Hepatic stellate cell (primary cell): ENCODE measurements at places on chromosomes 12 and 14.

- no peak for DNase-seq
These were observed 2.4 kb upstream of the WIF1 start for GRCh38 chr12:65123435-65124063.

DNA sequence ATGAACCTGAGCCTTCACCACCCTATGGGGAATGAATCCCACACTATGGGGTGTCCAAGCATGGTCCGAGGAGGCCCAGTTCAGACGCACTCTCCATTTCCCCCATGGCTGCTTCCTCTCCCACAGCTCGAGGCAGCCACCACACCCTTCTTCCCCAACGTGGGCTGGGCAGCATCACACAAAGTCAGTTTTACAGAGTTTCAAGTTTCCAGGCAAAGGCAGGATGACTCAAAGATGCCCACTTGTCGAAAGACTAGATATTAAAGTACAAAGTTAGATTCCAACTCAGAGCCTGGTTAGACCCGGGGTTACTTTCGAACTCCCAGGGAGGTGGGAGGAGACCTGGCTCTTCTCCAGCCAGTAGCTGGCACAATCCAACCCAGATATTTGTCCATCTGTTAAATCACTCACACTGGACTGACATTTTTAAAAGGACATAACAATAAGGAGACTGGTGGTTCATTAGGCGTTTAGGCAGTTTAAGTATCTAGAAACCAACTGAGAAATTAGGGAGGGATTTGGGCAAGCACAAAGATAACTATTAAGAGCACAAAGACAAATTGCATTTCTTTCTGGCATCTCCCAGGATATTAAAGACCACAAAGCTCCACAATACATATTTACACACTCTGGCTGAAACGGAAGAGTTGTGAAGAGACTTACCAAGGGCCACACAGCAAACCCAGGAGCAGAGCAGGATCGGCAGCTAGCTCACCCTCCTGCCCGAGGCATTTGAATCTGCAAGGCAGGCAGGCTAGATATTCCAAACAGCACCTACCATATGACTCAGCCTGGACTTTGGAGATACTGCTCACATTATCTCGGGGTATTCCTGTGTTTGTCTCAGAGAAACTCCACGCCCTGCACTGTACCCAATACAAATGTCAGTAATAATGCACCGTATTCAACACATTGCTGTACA, 34.8 kb downstream of the TMCC3 start:
- no peak for DNase-seq

- DNase-seq, result no peak
These were observed 18.7 kb downstream of the FOXG1 start for GRCh38 chr14:28785096-28785952.

GRCh38 chr14:72618424-72618823, 275.5 kb downstream of the DPF3 start:
- DNase-seq, result no peak

DNA sequence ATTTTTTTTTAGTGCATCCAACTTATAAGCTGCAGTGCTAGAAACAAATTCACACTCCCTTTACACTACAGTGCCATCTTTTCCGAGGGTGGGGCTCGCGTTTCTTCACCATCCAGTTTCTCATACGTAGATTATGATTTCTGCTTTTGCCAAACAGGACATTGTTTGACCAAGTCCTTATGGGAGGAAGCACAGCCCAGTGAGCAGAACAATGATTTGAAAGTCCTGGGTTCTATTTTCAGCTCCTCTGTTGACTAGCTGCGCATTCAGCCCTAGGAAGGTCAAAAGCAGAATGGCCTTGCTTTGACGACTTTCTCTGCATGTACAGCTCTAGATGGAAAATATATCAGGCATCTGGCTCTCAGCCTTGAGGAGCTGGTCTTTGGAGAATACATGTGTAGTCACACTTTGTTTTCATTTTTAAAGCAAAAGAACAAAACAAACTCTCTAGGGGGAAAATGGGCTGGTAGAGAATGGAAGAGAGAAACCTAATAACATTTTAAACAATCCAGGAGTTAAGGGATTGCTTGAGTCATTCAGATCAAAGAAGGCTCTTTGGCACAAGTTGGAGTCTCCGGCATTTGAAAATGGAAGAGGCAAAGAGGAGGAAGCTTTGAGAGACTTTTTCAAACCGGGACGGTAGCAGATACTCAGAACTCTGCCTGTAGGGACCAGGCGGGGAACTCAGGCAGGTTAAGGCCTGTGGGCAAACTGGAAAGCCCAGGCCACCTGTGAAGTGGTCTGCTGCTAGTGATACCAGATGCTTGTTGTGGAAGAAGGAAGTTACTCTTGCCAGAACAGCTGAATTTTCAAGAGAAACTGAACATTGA, 257.3 kb upstream of the PLEKHG7 start:
- DNase-seq, result no peak

GRCh38 chr12:76031414-76032042, at the start of gene PHLDA1:
Gene PHLDA1, minus strand, starts transcription at chr12:76031776.
- peak; percentile 95 for DNase-seq

GRCh38 chr14:84152452-84152851, 1377.5 kb upstream of the FLRT2 start:
- DNase-seq, result no peak

DNA sequence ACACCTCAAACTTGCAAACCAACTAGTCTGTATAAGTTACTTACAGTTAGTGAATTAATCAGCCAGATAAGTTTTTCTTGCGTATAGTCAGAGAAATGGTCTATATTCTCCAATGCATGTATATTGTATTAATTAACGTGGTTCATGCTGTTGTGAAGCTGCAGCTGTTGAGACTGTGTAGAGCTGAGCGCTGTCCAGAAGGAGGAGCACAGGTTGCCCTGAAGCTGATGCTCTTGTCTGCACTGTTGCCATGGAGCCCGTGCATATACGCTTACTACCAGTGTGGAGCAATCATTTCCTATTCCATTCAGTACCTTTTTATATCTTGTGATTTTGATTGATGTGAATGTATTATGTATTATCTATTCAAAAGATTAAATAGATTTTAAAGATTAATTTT, 74.3 kb upstream of the ARID2 start:
- DNase-seq, result no peak

- no peak for DNase-seq
These were observed 59.8 kb downstream of the WASHC4 start for GRCh38 chr12:105167346-105167745.

DNA sequence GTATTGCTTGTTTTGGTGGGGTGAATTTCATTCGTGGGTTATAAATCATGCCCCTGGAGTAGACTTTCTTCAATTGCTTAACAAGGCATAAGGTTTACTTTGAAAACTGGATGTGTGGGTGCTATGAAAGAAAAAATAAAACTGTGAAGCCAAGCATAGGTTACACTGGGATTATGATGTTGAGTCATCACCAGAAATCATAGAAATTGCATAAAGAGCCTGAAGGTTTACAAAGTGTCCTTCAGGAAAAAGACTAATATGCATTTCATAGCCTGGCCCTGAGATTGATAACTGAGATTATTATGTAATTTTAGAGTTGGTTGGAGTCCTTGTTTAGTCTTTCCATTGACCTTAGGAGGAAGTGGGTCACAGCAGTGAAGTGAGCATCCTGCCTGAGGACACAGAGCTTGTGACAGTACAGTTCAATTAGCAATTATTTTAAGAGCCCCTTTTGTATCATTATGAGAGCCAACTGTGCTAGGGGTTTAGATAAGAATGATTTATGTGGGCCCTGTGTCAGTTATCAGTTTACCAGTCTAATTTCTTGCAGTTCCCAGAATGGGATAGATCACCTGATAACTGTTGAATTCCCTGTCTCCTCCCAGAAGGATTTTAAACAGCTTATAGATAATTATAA, 13.6 kb downstream of the LRRK2 start:
- no peak for DNase-seq

- no peak for DNase-seq
These were observed 67.5 kb downstream of the SLC41A2 start for GRCh38 chr12:104890476-104891096.

- no peak for DNase-seq
These were observed 31.1 kb upstream of the BEGAIN start for GRCh38 chr14:100618318-100618693.

DNA sequence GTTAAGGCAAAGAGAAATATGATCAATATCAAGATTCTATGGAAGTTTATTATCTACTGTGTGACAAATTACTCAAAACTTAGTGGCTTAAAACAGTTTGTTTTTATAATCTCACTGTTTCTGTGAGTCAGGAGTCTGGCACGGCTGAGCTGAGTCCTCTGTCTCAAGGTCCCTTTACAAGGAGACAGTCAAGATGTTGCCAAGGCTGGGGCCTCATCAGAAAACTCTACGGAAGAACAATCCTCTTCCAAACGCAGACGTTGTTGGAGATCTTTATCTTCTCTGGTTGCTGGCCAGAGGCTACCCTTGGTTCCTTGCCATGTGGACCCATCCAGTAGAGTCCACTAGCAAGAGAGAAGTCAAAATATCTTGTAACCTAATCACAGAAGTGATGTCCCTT, 100.6 kb upstream of the CCND2 start:
- peak; percentile 23 for DNase-seq

GRCh38 chr12:47028981-47029708, 50.3 kb upstream of the PCED1B start:
- no peak for DNase-seq

DNA sequence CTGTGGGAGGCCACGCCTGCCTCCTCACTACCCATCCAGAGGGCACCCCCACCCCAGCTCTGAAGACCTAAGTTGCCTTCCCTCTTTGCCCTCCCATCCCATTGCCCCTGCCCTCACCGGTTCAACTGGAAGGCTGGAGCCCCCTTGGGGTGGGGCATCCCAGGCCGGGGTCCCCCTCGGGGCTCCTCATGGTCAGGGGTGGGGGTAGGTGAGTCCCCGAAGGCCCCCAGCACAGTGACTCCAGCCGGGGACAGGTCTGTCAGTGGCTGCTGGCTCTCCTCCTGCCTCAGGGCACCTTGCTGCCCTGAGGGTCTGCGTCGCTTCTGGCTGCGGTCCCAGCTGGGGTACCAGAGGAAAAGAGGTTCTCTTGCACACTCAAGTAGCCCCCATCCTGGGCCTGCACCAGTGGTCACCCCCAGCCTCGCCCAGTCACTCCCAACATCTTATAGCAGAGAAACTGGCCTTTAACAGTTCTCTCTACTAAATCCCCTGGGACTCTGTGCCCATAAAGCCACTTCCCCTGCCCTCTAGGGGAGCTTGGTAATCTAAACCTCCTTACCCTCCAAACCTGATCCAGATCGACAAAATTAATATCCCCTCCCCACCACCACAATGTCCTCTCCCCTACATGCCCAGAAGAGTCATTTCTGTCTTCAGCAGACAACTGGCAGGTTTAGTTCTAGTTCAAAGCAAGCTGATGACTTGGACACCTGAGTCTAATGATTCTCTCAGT, 5.1 kb downstream of the PIANP start:
- DNase-seq, result no peak

- no peak for DNase-seq
These were observed 36.9 kb upstream of the CCDC198 start for GRCh38 chr14:57530571-57530970.

DNA sequence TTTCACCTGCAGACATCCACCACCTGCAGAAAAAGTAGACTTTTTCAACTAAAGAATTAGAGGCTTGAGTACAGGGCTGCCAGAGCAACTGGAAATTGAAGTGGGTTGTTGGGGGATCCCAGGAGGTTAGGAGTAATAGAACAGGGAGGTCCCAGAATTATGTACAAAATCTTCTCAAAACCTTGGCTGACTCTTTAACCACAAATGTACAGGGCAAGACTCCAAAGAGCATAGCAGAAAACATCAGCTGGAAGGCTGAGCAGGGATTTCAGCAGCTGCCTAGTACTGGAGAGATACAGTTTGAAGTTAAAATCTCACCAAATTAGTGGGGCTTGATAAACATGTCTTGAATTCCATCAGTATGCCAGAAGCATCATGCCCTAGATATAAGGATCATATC, 191.6 kb downstream of the CRADD start:
- no peak for DNase-seq

GRCh38 chr12:28050606-28051005, 78.1 kb upstream of the PTHLH start:
- no peak for DNase-seq

GRCh38 chr14:61034416-61035120, 53.5 kb downstream of the SLC38A6 start:
- DNase-seq, result no peak

DNA sequence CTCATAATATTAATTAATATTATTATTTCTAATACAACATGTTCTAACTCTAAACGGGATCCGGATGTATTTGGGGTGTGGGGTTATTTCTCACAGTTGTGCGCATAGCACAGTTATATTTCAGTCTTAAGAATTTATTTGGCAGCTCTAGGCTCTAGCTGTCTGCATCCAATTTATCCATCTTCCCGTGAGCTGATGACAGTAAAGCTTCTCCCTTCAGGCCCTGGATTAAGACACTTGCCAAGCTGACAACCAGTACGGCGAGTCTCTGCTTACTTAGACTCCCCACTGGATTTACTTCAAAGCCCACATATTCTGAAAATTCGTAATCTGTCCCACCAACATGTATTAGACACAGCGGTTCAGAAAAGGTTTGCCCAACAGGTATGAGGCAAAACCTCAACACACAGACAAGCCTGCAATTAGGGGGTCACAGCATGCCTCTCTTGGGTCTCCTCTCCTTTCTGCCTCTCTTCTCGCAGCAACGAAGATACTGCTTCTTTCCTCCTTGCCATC, 232.9 kb upstream of the TMTC1 start:
- DNase-seq, result no peak

DNA sequence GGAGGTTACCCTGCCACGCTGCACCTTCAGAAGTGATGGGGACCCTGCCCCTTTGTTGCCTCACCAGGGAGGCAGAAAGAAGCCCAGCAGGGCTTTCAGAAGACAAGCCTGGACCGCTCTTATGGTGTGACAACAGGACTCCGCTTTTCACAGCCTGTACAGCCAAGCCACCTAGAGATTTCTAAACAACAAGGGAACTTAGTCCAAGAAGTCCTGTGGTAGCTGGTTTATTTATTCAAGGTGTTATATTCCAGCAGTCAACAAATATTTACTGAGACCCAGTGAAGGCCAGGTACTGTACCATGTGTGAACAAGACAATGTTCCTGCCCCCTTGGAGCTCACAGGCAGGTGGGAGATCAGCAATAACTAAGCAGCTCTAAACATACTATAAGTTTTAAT, 4.0 kb upstream of the TMEM229B start:
- DNase-seq, result no peak

DNA sequence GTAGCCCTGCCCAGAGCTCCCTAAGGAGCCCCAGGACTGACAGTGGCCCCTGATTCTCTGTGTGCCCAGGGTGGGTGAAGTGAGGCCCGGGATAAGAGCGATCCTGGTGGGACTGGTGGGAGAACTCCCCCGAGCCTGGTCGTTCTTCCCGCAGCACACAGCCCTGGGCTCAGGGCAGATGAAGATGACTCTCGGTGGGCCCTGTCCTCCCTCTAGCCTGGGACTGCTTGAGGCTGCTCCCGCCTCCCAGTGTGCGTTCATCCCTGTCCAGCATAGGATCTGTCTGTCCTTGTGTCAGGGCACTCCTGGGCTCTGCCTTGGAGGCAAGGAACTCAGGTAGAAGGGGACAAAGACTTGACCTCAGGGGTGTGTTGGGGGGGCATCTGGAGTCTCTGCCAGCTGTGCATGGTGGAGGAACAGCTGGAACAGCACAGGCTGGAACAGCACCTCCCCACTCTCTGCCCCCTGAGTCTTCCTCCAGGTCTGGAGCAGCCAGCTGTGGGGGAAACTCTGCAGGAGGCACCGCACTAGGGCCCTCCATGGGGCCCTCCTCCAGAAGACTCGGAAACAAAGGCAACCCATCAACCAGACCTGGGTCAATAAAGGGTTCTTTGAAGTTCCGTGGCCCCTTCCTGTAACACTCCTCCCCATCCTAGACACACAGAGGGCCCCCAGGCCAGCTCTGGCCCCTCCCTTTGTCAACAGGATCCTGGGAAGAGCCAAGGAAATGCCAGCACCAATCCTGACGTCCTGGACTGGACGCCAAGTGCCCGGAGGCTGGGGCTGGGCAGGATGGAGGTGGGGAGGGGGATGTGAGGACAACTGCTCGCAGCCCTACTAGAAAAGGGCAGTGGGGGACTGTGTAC, 15.9 kb downstream of the FAIM2 start:
- no peak for DNase-seq
